Activated CD4-positive, CD25-positive, alpha-beta regulatory T cell treated with anti-CD3 and anti-CD28 coated beads, Interleukin-2, amount 50 U/mL, for 24 hours (primary cell): ENCODE measurements at places on chromosomes 12 and 14.

GRCh38 chr12:13450231-13451080, 253.9 kb downstream of the EMP1 start:
- ATAC-seq: no peak

DNA sequence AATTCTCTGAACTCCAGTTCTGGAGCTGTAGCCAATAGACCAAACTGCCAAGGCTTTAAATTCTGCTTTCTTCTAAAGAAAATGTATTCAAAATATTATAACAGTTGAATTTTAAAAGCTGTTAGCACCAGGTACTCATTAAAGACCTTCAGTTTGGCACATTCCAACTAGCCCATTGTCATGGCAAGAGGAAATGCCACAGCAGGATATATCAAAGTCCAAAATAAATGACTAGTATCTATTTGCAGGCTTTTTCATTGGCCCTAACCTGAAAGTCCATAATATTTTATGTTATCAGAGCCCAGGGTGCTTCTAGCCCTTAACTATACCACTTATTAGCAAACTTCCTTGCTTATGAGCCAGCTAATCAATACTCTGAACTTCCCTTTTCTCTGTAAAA, 3.1 kb upstream of the RIC8B start:
- ATAC-seq: no peak

- no peak for ATAC-seq
Observed at GRCh38 chr12:47034661-47035060, 44.8 kb upstream of the PCED1B start.

- no peak for ATAC-seq
Observed at GRCh38 chr14:100680439-100681051, 46.1 kb upstream of the DLK1 start.

DNA sequence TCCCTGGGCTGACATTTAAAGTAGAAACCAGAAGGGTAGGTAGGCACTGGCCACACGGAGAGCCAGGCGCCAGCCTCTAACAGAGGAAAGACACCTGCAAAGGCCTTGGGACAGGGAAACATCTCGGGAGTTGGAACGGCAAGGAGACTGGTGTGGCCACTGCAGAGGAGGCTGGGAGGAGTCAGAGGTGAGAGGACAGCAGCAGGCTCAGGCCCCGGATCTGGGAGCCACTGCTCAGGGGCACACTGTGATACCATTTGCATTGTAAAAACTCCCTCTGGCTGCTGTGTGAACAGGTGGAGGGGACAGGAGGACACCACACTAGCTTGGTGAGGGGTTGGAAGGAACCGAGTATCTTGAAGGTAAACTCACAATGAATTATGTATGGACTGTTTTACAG, 2.7 kb downstream of the ANHX start:
- ATAC-seq: no peak

GRCh38 chr12:76173756-76174155, 89.3 kb upstream of the NAP1L1 start:
- no peak for ATAC-seq
